ENCODE measurements at places on chromosomes 7 and 10.

- no peaks in the 10 kb centered on the region for H3K36me3 ChIP-seq
- H3K27me3 ChIP-seq = peaks cover 6% of the 10 kb centered on the region
- H3K27ac ChIP-seq = no peak overlapping the region
- no peaks in the 10 kb centered on the region for H3K4me1 ChIP-seq
Observed at GRCh38 chr7:27946351-27946750, 206.4 kb downstream of the TAX1BP1 start.

- H3K36me3 ChIP-seq = no peaks in the 10 kb centered on the region
- peaks cover 2% of the 10 kb centered on the region for H3K4me1 ChIP-seq
- H3K4me3 ChIP-seq = no peak overlapping the region
- no peak for DNase-seq
- peaks cover 10% of the 10 kb centered on the region for H3K27me3 ChIP-seq
Observed at GRCh38 chr10:86944031-86944419, 13.4 kb downstream of the MMRN2 start.

DNA sequence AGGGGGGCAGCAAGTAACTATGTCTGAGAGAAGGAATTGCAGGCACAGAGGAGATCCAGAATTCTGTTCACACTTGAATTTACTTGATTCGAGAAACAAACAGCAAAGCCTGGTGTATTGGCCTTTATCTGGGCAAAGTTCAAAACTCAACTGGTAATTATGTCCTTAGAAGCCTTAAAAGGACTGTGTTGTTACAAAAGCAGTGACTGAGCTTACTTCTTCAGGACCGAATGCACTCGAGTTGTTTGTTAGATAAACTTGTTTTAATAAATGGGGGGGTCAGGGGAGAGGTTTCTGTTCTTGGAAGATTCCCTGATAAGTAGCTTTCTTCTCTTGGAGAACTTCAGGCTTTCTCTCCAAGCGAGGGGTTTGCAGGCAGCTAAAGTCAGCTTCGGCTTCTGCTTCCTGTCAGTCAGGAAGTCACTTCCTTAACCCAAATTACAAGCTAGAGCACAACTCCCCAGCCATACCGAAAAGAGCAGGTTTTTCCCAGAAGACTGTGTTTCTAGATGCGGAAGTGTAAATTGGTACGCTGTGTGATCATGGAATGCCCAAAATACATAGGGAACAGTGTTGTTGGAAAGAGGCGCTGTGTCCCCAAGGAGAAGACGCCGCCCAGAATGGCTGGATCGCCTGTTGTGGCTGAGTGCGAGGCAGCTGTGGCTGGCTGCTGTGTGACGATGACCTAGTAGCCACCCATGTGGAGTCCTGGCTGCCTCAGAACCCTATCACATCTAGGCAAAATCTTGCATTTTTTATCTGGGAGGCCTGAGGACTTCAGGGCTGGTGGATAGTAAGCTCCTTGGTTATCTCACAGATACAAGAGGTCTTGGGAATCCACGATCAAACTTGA lies 110.4 kb downstream of the TCF7L2 start:
- H3K4me3 ChIP-seq = no peak overlapping the region
- H3K27ac ChIP-seq = no peak overlapping the region
- H3K36me3 ChIP-seq = no peaks in the 10 kb centered on the region

- no peak overlapping the region for H3K4me3 ChIP-seq
- H3K36me3 ChIP-seq = peaks cover 24% of the 10 kb centered on the region
- H3K4me1 ChIP-seq = peaks cover 1% of the 10 kb centered on the region
- H3K27ac ChIP-seq = no peak overlapping the region
- no peaks in the 10 kb centered on the region for H3K27me3 ChIP-seq
Observed at GRCh38 chr7:149226840-149227494, 12.5 kb upstream of the ZNF212 start.

Measured in activated T-helper 2 cell treated with anti-CD3 and anti-CD28 coated beads, Interferon-gamma antibody, Interleukin-2, Interleukin-4, amounts not matched to agents 10 μg/mL and 5 μg/mL and 100 μg/mL, durations not matched to agents 14 hours and 24 hours and 36 hours (primary cell).